ENCODE measurements at places on chromosomes 13 and 19.
A peak's percentile ranks its signal among the peaks of the same experiment; 100 is the strongest.

- DNase-seq, result no peak
These were observed 760.6 kb downstream of the EFNB2 start for GRCh38 chr13:105774739-105775460.

GRCh38 chr13:25453850-25454365, 82.1 kb downstream of the ATP8A2 start:
- DNase-seq, result no peak

GRCh38 chr19:55223291-55224037, 5.1 kb downstream of the TMEM86B start:
- DNase-seq, result no peak

GRCh38 chr13:26471807-26472206, 85.7 kb upstream of the WASF3 start:
- no peak for DNase-seq

DNA sequence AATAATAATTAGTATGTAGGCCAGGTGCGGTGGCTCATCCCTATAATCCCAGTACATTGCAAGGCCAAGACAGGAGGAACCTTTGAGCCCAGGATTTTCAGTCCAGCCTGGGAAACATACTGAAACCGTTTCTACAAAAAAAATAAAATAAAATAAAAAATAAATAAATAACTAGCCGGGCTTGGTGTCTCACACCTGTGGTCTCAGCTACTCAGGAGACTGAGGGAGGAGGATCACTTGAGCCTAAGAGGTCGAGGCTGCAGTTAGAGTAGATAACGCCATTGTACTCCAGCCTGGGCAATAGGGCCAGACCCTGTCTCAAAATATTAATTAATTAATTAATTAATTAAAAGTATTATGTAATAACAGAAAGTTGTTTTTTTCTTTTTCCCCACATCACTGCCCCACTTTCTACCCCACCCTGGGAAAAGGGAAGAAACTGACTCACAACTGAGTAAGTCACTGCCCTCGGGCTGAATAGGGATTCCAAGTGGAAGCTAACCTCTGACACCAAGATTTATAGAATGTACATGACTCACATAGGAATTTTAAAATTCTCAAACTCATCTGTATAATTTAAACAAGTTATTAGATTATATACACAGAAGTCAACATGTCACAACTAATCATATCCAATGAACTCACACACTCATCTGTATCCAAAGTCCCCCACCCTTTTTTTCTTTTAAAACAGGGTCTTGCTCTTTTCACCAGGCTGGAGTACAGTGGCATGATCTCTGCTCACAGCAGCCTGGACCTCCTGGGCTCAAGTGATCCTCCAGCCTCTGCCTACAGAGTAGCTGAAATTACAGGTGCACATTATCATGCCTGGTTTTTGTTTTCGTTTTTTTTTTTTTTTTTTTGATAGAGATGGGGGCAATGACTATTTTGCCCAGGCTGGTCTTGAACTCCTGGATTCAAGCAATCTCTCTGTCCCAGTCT, 12.5 kb downstream of the ZNF611 start:
- DNase-seq, result no peak

GRCh38 chr19:2084993-2085720, 11.0 kb downstream of the MOB3A start:
- DNase-seq, result peak; percentile 86

GRCh38 chr19:15640294-15640903, at the start of gene CYP4F3:
TSS of gene CYP4F3 (plus strand) at chr19:15640897. CDS start at chr19:15641416, 519 bp downstream.
- no peak for DNase-seq

GRCh38 chr19:16134510-16134909, 9.0 kb upstream of the HSH2D start:
- no peak for DNase-seq

- no peak for DNase-seq
These were observed 125.5 kb upstream of the MCF2L start for GRCh38 chr13:112843392-112844111.

DNA sequence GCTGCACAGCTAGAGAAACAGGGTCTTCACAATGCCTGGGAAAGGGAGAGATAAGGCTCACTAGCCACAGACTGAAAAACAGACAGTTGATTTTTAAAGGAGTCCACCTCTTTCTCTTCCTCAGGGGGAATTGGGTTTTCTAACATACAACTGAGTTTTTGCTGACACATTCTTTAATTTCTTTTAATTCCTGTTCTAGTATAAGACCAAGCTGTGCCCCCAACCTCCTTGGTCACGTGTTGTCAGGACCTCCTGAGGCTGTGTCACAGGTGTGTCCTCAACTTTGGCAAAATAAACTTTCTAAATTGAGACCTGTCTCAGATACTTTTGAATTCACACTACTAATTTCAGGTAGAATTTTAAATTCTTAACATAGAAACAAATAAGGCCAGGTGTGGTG, 12.1 kb upstream of the ZNF492 start:
- DNase-seq, result no peak

- no peak for DNase-seq
These were observed 5.6 kb downstream of the CDX2 start for GRCh38 chr13:27963491-27963890.

DNA sequence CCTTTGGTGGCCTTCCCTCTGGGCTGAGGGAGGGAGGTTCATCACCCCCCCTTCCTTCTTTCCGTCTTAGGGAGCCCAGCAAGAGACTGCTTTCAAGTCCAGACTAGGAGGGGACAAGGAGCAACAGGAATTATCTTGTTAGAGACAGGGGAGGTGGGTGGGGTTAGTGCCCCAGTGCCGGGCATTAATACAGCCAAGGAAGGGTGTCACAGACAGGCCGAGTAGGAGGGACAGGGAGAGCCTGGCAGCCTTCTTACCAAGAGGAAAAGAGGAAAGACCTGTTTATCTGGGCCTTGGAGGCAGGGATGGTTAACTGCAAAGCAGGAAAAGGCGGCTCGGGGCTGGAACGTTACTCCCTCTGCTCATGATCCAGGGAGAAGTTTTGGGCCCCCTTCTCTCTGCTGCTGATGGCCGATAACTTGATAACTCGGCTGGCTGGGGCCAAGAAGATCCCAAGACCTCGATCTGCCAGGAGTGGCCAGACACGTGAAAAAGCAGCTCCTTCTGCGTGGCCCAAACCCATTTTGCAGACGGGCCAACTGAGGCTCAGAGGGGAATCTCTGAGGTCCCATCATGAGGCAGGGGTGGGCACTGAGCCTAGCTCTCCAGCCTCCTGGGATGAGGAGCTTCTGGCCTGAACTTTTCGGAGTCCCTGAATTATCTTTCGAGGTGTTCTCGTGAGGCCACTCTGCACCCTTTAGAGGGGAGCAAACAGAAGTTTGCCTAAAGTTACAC, 79.3 kb downstream of the PTPRS start:
- no peak for DNase-seq

Data from activated naive CD4-positive, alpha-beta T cell treated with anti-CD3 and anti-CD28 coated beads, Interleukin-2, amount 50 U/mL, for 16 hours (primary cell).